Kasumi-1 (cell line): ENCODE measurements at places on chromosomes 6 and 20.

DNA sequence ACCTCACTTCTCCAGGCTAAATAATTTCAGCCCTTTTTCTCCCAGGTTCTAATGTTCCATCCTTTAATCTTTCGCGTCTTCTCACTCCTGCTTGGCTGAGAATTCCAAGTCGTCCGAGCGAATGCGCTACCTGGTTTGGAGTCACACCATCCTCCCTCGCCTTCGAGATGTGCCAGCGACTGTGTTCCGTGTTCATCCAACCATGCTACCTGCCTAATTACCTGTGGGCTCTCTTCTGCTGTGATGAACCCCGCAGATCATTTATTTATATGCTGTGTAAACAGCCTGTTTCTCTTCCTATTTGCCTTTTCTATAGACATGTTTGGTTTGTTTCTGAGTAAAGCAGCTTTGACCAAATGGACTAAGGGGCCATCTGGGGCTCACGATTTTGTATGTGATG is 83.5 kb upstream of the TMEM181 start:
- no peak for DNase-seq

DNA sequence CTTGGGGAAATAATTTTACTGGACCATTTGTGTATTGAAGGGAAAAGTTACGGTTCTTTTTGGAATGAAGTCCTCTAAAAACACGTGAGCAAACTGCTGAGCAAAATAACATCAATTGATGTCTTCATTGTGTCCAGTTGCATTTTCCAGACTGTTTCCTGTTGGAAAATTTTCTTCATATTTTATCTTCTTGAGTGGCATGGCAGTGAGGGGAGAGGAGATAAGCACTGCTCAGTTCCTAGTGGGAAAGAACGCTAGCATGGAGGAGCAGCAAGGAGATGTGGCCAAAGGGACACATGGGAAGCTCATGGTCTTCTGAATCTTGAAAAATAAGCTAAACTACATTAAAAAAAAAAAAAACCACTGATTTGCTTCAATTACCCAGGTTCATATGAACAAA is 776.0 kb downstream of the TFAP2A start:
- no peak for DNase-seq

DNA sequence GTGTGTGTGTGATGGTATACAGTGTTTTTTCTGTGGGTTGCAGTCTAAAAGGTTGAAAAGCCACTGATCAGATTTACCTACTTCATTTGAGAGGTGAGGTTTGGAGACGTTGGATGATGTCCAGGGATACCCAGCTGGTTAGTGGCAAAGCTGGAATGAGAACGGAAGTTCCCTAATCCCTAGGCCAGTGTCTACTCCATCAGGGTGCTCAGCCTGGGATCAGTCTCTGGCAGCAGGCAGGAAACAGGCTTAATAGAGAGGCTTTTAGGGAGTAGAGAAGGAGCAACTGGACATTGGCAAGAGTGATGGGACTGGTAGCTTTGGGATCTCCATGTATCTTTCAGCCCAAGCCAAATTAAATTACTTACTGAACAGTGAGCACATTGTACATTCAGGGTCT is 80.7 kb downstream of the C6orf52 start:
- DNase-seq, result no peak

GRCh38 chr20:1870792-1871550 is 24.2 kb upstream of the SIRPA start:
- no peak for DNase-seq

DNA sequence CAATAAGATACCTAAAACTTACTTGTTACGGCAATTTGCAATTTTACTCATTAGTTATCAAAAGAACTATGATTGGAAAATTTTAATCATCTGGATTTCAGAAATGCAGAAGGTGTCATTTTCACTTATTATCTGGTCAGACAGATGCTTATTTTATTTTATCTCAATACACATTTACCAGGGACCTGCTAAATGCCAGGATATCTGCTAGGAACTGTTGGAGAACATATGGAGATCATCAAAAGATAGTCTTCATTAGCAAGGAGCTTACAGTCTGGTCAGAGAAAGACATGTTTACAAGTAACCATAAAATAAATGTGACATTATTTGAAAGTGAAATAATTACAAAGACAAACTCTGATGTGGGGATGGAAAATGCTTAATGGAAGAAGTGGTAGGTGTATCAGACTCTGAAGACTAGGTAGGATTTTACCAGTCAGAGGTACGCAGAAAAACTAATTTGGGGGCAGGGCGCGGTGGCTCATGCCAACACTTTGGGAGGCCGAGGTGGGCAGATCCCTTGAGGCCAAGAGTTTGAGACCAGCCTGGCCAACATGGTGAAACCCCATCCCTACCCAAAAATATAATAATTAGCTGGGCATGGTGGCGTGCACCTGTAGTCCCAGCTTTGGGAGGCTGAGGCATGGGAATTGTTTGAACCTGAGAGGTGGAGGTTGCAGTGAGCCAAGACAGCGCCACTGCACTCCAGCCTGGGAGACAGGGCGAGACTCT is 137.8 kb downstream of the MYB start:
- no peak for DNase-seq

- DNase-seq, result no peak
Measured at GRCh38 chr20:53141201-53142050, 169.3 kb downstream of the TSHZ2 start.

DNA sequence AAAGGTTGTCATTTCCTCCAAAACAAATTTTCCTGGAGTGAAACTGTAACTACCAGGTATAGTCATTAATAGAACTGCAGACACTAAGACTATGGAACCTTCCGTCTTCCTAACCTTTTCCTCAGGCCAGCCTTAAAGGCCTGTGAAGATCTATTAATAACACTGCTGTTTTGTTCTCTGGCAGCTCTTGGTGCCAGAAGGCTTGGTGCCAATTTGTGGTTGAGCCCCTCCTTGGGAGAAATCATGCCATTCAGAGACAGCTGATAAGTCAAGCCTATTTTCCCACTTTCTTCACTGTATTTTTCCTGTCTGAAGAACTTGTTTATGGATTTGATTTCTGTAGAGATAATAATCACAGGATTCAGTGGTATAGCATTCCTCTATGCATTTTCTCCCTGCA is 64.8 kb downstream of the HCRTR2 start:
- no peak for DNase-seq

DNA sequence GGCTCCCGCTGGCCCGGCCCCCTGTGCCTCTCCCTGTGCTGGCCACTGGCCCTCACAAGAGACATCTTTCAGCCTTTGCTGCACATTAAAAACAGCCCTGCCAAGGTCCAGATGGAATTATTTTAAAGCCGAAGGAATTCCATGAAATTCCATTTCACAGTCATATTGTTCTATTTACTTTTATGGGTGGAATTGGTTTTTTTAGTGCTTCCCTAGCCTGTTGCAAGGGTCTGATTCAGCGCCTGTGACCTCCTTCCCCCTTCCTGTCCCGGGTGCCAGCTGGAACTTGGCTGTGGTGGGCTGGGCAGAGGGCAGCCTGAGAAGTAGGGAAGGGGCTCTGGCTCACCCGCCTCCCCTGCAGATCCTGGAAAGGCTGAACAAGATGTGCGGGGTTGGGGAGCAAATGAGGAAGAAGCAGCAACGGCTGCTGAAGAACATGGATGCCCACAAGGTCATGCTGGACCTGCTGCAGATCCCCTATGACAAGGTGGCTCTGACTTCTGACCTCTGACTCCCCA is 34.3 kb downstream of the UQCC2 start:
- no peak for DNase-seq

DNA sequence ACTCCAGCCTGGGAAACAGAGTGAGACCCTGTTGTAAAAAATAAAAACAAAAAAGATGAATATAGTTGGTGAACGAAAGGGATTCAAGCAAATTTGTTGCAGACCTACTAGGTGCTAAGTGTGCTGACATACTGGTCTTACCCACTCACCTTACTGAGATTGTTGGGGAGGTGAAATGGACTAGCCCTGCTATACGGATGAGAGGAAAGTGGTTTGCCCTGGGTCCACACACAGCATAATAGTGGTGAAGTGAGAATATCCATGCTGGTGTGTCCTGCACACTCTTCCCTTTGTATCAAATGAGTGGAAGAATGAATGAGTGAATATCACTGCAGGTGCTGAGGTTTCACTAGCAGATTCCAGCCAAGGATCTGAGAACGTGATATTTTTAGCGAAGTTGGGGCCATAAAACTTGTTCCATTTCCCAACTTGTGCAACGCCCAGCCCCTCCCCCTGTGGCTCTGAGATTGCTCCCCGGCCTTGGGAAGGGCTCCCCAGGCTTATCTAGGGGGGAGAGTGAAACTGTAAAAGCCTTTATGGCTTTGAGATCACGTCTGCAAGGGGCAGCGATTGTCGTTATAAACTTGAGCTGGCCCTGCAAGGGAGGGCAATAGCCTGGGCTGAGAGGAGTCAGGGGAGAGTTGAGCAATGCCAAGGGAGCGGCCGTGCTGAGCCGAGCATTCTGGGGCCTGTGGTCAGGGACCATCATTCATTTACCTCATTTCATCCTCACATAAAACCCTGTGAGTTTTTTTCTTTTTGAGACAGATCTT is 33.2 kb upstream of the TTPAL start:
- no peak for DNase-seq

DNA sequence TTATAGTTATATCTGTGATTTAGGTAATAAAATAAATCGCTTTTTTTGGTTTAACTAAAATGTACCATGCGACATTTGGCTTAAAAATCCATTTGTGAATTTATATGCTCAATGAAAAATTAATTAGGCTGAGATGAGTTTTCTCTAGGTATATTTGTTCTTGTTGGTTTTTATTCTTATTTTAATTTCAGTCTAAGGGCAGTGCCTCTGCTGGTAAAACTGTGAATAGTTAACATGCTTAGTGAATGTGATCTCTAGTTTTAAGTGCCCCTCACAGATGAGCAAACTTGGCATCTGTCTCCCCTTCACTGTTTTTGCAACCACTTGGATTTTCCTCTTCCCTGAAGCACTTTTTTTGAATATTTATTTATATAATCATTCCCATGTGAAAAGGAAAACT is 822.7 kb downstream of the GRIK2 start:
- DNase-seq, result no peak

GRCh38 chr6:62974452-62974851 is 236.8 kb upstream of the FKBP1C start:
- DNase-seq, result no peak
